NCI-H446 (cell line): ENCODE measurements at places on chromosomes 5 and 9.

DNA sequence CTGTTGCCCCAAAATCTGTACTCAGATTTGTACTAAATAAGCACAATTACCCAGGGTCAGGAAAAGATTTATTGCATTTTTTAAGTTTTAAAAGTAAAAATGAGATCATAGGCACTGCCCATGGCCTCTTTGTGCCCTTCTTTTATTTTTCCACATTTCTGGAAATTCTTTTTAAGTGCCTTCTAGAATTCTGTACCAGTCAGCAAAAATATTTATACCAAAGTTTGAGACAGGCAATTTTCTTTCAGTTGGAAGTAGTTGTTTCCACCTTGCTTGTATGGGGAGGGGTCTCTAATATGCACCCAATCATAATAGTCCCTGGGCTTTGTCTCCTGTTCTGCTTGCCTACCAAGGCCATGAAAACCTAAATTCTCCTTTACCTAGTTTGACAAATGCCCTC is 5.6 kb upstream of the RNF20 start:
- no peak for DNase-seq

DNA sequence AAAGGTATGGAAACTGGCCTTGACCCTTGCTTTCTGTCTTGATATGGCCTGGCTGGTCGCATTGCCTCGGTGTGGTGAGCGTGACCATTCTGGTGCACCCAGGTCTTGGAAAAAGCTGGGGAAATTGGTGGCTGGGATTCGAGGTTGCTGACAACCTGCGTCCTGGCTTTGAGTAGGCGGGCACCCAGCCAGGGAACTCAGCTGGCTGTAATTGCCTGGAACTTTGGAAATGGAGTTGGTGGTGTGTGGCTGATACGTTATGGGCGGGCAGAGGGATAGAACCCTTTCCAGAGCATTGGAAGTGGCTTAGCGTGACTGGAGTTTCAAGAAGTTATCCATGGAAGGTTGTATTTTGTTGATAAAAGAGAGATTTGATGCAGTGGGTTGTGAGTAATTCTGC is 35.2 kb downstream of the KCNMB1 start:
- DNase-seq = no peak

- no peak for DNase-seq
Measured at GRCh38 chr5:94908889-94909480, 290.5 kb downstream of the SLF1 start.

GRCh38 chr5:129903466-129904101 is 681 bp upstream of the CHSY3 start:
- DNase-seq = no peak
